ENCODE measurements at places on chromosomes 1 and 21.

DNA sequence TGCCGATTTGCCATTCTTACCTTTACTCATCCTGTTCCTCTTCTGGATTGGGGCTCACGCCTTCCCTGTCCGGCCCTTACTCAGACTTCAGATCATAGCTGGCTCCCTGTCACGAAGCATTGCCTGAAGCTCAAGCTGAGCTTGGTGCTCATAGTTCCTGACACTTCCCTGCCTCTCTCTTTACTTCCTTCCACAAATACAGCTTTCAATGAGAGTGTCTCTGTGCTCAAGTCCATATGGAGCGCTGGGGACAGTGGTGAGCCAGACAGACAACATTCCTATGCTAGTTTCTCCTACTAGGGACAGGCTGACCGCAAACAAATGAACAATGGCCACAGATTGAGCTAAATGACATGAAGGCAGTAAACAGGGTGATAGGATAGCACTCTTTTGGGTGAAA is 38.1 kb downstream of the HHAT start:
- DNase-seq, result no peak

- DNase-seq, result no peak
These were observed 59.7 kb downstream of the INKA2 start for GRCh38 chr1:111679541-111679940.

DNA sequence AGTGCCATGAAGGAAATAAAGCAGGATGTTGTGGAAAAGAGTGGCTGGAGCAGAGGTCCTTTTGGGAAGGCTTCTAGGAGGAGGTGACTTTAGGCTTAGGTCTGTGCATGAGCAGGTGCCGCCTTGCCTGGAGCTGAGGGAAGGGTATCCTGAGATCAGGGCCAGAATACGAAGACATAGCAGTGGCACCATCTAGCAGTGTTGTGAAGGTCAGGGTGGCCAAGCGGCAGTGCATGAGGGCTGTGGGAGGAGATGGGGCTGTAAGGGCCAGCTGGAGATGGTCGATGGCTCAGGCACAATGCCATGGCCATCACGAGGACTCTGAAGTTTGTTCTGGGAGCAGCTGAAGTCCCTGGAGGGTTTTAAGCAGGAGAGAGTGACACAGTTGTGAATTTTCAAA is 219.5 kb downstream of the PTPRU start:
- DNase-seq, result no peak

GRCh38 chr1:29684141-29684540 is 447.8 kb downstream of the PTPRU start:
- no peak for DNase-seq

- no peak for DNase-seq
These were observed 18.9 kb downstream of the ITLN2 start for GRCh38 chr1:160935527-160936258.

DNA sequence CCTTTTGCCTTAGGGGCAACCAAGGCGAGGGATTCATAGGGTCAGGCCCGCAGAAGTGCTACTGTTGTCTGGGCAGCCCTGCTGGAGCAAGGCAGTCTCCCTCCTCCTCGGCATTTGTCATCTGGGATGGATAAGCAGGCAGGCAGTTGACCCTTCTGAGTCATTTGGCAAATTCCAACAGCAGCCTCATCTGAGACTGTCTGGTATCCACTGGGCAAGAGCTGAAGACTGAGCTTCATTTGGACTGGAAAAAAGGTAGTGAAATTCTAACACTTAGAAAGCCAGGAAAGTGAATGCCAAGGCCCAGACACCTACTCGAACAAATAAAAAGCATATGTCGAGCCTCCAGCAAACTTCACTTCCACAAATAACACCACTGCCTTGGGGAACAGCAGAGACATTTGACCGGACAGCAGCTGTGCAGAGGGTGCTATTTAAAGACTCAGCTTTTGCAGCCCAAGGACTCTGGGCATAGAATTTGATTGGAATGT is 4.0 kb upstream of the ZBTB40 start:
- no peak for DNase-seq

- no peak for DNase-seq
These were observed 92.3 kb upstream of the ESRRG start for GRCh38 chr1:216815260-216816131.

DNA sequence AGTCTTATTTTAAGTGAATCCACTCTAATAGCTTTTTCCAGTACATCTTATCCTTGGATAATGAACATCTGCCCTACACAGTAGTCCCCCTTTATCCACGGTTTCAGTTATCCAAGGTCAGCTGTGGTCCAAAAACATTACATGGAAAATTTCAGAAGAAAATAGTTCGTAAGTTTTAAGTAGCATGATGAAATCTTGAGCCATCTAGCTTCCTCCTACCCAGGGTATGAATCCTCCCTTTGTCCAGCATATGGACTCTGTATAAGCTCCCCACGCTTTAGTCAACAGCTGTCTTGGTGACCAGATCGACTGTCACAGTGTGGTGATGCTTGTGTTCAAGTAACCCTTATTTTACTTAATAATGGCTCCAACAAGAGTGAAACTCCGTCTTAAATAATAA is 2.6 kb downstream of the GLRX2 start:
- DNase-seq, result no peak

GRCh38 chr1:238242181-238242580 is 351.5 kb upstream of the ZP4 start:
- DNase-seq, result no peak

DNA sequence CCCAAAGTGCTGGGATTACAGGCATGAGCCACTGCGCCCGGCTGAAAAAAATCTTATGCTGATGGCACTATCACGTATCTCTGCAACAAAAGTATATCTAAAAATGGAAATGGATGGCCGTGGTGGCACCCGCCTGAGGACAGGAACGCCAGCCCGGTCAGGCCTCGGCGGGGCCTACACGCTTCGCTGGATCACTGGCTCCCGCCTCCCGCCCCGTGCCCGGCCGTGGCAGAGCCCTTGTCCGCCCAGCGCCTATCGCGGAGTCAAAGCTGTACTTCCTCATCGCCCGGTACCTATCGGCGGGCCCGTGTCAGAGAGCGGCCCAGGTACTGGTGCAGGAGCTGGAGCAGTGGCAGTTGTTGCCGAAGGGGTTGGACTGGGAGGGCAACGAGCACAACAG is 28.8 kb upstream of the PDPN start:
- no peak for DNase-seq

GRCh38 chr1:150987924-150988323 is 5.8 kb downstream of the ANXA9 start:
- DNase-seq, result no peak
